ENCODE measurements at places on chromosomes 6 and 20.

GRCh38 chr6:18681832-18682503, 294.8 kb downstream of the RNF144B start:
- DNase-seq = no peak

- DNase-seq = no peak
Observed at GRCh38 chr6:105184921-105185320, 5.1 kb upstream of the POPDC3 start.

- no peak for DNase-seq
Observed at GRCh38 chr20:32019156-32019510, 8.9 kb downstream of the CCM2L start.

DNA sequence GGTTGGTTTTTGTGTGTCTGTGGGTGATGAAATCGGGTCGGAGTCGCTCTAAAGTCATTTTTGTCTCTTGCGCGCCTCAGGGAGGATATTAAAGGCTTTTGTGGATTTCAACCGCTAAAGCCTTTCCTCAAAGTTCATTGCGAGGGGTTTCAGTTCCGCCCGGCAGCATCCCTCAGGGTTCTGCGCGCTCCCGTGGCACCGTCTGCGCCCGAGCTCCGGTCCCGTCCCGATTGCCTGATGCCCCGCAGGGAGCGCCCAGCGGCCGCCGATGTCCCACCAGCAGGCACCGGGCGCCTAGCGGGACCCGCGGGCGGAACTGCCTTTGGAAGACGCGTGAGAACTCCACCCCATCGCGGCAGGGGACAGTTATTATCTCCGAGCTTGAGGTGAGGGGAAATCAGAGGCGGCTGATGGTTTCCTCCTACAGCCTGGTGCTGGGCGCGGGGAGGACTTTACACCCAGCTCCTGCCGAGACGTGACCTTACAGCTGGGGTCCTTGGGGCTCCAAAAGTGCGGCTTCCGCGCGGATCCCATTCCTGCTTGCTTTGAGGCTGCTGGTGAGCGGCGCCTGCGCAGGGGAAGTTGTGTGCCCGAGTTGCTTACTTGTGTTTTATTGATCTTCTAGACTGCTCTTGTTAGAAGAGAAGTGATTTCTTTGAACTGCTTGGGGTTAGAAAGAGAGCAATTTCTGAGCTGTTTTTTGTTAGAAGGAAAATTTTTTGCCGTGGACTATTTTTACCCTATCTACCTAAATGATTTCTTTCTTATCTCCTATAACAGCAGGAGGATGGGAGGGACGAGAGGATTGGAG, 27.1 kb downstream of the ULBP1 start:
- DNase-seq = no peak

GRCh38 chr6:90715093-90715655, 128.3 kb upstream of the MAP3K7 start:
- DNase-seq = no peak

DNA sequence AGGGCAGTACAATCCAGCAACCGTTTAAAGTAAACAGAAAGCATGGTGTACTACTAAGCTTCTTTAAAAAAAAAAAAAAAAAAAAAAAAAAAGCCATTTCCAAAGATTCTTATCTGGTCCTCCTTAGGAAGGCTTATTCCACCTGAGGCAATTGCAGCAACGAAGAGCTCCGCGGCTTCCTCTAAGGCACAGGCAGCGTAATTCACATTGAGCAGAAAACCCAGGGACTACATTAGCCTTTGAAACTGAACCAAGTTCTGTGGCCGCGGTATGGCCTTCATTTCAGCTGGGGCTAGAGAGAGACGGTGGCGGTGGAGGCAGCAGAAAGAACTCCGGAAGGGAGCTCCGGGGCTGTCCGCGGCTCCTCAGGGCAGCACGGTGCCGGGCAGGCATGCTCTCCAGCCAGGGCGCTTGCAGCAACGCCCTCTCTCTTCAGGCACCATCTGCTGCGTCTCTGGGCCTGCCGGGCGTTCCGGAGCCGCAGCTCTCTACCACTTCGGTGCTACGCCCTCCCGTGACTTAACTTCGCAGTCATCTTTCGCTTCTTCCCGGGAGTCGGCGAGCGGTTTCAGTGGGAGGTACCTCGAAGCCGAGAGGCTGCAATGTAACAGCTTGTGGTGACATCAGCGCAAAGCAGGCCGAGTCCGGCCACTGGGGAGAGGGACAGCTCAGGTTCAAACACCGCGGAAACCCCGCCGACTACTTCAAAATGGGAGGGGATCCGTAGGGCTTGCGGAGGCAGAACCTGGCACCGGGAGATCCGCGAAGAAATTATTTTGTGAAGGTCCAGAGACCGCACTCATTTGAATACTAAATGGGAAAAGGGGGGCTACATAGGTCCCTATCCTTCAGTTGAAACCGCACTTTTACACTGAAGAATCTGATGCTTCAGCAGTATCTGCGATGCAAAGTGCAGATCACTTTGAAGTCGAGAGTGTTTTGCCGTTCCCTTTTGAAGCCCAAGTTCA, 100.0 kb downstream of the DST start:
- DNase-seq = peak; percentile 94

GRCh38 chr6:105646391-105646867, 243.5 kb upstream of the PREP start:
- no peak for DNase-seq

DNA sequence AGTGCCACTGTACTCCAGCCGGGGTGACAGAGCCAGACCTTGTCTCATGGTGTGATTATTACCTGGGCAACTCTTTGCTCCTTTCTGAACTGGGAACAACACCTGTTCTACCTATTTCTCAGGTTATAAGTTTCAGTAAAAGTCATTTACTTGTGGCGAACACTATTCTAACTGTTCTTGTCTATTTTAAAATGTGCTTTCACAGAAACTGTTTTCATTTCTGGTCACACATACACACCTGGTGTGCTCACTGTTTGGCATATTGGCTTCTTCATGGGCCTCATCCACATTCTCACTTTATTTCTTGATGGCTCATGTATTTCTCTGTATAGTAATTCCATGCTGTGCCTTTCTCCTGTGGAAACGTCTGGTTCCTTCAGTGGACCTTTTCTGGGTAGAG, 30.5 kb upstream of the XRN2 start:
- no peak for DNase-seq

- DNase-seq = no peak
Observed at GRCh38 chr20:4151991-4152695, 136.8 kb upstream of the RNF24 start.

DNA sequence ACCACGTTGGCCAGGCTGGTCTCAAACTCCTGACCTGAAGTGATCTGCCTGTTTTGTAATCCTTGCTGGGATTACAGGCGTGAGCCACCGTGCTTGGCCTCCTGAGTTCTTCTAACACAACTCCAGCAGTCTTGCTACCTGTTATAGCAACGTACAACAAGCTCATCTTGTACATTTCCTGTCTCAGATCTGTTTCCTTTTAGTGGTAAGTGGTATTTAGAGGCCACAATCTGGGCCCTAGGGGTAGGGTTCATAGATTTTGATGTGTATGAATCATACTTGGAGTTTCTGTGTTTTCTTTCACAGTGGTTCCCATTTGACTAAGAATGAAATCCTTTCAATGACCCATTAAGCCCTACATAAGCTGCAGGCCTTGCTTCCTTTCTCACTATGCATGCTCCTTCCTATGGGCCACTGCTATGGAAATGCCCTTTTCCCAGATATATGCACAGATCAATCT, 27.1 kb upstream of the SYNCRIP start:
- no peak for DNase-seq

DNA sequence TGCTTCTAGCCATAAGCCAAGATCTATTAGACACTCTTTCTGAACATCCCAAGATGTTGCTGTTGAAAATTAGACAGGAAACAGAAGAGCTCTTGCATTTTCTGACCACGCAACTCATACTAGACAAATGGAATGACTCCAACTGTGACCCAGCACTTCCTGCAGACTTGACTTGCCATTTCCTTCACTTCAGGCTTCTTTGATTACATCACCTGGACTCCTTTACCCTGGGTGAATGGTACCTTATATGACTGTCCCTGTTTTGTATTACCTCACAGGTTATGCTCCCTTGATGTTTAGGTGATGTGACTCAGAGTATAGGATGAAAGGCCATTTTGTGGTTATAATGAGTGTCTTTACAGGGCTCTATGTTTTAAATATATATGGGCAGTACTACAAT, 236.1 kb downstream of the BMP2 start:
- no peak for DNase-seq

- peak; percentile 63 for DNase-seq
Observed at GRCh38 chr6:73695619-73696421, at the start of gene CD109. TSS of gene CD109 (plus strand) at chr6:73696203. CDS start at chr6:73696216, 13 bp downstream.

GRCh38 chr20:35975576-35976373, 7.4 kb downstream of the CNBD2 start:
- no peak for DNase-seq

DNA sequence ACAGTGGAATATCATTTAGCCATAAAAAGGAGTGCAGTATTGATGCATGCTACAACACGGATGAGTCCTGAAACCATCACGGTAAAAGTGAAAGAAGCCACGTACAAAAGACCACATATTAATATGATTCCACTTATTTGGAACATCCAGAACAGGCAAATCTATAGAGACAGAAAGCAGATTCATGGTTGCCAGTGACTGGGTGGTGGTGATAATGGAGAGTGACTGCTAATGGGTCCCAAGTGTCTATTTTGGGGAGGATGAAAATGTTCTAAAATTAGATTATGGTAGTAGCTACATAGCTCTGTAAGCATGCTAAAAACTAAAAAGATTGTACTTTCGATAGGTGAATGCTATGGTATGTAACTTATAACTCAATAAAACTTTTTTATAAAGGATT, 18.4 kb upstream of the CCND3 start:
- no peak for DNase-seq

- no peak for DNase-seq
Observed at GRCh38 chr20:37457921-37458320, 63.1 kb upstream of the NNAT start.

- no peak for DNase-seq
Observed at GRCh38 chr6:157521362-157522335, 140.7 kb downstream of the ZDHHC14 start.

GRCh38 chr20:43955750-43956191, 41.1 kb downstream of the TOX2 start:
- no peak for DNase-seq

DNA sequence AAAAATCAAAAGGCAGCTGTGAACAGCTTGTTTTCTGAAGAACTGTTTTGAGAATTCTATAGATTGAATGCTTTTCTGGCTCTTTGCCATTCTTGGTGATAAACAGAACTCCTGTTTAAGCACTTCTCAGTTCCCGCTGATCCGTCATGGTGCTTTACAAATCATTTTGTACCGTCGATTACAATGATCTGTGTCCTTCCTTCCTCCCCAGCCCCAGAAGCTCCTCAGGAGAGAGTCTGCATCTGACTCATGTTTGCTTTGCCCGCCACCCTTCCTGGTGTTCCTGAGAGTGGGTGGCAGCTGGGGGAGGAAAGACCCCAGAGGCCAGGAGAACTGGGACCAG, 538.6 kb upstream of the MARCKS start:
- DNase-seq = no peak

- DNase-seq = no peak
Observed at GRCh38 chr6:71489736-71490135, 201.1 kb downstream of the OGFRL1 start.

DNA sequence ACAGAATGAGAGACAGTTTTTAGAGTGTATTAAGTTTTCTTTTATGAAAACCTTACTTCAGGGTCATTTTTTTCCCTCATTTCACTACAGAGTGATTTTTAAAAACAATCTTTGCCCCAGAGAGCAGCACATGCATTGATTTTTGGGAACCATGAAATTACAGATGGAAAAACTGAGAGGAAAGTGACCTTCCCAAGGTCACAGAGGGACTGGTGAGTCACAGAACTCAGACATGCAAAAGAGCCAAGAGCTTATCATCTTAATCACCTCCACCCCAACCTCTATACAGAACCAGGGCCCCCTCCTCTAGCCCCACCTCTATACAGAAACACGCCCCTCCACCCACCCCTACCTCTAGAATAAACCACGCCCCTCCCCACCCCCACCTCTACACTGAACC, 10.7 kb downstream of the PXMP4 start:
- no peak for DNase-seq

GRCh38 chr20:31605902-31606803, 1.1 kb downstream of the ID1 start:
- peak; percentile 88 for DNase-seq

DNA sequence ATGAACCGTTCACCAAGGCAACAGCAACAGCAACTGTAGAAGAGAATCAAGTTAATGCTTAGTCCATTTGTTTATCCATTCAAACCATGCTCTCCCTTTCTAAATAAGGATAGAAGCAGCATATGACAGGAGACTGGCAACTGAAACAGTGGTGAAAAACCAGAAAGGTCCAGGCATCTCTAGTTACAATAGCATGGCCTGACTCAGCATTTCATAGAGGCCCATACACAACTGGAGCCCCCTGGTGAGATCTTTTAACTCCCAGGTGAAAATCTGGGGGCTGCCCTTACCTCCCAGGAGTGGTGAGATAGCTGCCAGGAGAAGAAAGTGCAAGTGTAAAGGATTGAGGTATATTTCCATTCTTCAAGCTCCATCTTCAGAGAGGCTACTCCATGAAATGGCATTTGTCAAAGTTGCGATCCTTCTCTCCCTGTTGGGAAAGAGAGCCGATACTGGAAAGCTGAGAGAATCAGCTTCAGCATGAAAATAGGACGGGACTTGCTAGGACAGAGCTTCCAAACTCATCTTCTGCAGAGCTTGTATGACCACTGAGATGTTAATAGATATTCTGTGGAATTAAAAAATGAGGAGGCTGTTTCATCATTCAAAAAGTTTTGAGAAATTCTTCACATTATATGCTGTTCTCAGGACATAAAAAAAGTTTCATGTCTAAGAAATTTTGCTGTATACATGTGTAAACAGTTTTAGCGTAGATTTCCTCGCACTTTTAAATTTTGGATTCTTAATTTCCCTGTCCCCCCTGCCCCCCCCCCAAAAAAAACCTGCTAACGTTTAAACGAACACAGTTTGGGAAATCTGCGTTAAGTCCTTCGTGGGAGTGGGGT, 10.9 kb upstream of the SLC2A12 start:
- DNase-seq = no peak

DNA sequence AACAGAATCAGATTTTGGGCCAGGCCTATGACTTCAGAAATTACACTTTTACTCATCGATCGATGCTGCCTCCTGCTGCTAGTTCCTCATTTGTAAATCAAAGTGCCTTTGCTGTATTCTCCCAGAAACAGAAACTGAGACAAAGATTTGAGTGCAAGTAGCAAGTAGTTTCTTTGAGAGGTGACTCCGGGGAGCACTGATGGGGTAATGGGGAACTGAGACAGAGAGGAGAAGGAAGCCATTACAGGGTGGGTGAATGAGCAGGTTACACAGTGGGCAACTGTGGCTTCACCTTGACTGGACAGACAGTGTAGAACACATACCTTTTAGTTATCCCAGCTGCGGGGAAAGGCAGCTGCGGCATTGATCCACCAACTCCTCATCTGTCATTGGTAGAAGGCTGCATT, 9.7 kb upstream of the CD40 start:
- DNase-seq = no peak

- no peak for DNase-seq
Observed at GRCh38 chr6:10413850-10414738, 780 bp downstream of the TFAP2A start.
